ENCODE measurements at places on chromosomes 7 and 10.

DNA sequence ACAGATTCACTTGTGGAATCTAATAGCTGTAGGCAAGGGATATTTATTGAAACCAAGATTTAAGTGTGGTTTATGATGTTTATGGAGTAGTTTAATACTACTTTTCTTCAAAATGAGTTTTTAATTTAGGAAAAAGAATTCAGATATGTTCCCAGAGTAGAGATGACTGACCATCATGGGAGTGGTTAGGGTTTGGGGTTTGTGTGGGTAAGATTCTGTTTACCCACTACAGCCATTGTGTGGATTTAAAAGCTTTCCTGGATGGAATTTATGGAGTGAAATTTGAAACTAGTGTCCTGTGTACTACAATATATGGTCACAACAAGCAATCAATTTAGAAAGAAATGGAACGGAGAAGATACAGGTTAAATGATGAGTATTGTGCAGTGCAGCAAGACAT is 453.5 kb downstream of the AUTS2 start:
- no peak for DNase-seq

DNA sequence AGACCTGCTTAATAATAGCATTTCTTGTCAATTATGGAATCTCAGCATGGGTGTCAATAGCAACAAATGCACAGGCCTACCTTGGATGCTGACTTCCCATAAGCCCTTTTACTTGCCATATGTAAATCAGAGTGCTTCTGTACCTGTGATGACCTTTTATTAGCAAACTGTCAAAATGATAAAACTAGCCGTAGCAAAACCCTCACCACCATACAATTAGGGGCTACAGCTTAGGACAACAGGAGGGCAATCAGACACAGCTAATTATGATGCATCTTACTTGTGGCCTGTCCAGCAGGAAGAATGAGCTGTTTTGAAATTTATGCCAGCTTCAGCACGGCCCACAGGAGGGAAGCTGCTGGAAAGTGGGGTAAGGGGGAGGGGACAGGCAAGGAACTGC is 201.6 kb downstream of the TAX1BP1 start:
- no peak for DNase-seq

- DNase-seq: no peak
Observed at GRCh38 chr10:16728266-16728665, 89.0 kb downstream of the RSU1 start.

DNA sequence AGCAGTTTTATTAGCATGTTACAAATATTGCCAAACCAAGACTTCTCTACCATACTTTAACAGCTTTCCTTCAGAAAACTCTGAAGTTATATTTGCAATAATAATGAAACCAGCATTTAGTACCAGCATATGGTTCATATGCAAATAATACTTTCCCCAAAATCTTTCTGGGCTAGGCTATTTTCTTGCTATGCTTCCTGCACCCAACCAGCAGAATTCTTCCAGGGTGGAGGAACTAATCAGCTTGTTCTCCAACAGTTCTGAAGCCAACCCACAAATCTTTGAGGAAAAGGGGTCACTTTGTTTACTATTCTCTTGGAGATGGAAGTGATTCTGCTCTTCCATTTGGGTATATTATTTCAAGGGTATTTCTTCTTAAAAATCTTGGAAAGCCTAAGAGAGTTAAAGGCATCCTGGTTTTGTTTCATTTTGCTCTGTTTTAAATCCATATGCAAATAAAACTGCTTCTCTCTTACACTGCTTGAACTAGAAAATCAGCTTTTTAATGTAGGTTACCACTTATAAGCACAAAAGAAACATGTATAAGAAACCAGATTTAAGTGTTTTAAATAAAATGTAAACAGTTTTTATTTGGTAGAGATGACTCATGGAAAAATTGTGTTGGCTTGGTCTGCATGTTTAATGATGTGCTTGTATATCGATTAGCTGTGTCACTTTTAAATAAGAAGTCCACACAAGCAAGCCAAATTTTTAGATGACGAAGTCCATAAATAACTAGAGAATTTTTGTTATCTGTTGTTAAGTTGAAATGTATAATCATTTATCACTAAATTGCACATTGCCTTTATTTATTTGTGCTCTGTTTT is 103.7 kb downstream of the HECTD2 start:
- DNase-seq: no peak

DNA sequence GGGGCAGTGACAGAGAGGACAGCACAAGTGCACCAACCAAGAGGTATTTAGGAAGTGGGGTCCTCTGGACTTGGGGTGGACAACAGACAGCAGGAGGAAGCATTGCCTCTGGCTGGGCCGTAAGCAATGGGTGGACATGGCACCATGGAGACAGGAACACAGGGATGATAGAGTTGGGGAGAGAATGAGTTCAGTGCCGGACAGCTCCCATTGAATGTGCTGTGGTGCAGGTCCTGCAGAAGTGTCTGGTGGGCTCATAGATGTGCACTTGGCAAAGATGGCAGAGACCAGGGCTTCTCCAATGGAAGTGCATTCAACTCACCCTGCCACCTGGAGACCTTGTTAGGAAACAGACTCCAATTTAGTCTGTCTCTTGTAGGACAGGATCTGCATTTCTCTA is 341.5 kb upstream of the ZMIZ1 start:
- no peak for DNase-seq

- no peak for DNase-seq
Observed at GRCh38 chr7:129427526-129428045, 6.6 kb upstream of the STRIP2 start.
